Immature natural killer cell (primary cell): ENCODE measurements at places on chromosomes 3 and 15.

- no peak for DNase-seq
Measured at GRCh38 chr3:127304121-127304744, 16.4 kb upstream of the PRR20G start.

DNA sequence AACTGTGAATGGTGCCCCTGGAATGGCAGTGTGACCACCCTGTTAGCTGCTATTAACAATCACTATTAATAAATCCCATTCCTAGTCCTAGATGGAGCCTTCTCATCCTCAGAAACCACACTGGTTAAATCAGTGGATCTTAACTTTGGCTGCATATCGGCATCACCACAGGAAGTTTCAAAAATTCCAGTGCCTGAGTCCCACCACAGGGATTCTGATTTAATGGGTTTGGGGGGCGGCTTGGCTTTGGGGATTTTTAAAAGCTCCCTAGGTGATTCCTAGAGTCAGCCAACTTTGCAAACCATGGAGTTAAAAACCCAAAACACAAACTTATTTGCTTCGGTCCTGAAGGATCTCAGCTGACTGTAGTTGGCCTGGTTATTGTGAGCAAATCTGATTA is 3.1 kb downstream of the FAM107A start:
- DNase-seq, result no peak

GRCh38 chr3:41290306-41290705 is 91.0 kb downstream of the CTNNB1 start:
- no peak for DNase-seq

DNA sequence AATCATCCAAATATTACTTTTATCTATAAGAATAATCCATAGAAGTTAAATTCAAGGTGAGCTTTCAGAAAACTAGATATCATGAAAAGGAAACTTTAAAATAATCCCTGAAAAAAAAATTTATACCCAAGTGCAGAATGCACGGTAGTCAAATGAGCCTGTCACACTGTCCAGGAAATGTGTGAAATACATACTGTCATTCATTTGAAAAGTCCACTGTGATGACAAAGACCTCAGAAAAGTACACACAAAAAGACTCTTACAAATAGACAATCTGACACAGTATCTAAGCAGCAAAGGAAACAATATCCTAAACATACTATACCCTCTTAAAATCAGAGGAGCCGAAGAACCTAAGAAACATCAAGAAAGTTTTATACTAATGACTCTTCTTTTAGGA is 29.7 kb downstream of the SUCLG2 start:
- DNase-seq, result no peak

DNA sequence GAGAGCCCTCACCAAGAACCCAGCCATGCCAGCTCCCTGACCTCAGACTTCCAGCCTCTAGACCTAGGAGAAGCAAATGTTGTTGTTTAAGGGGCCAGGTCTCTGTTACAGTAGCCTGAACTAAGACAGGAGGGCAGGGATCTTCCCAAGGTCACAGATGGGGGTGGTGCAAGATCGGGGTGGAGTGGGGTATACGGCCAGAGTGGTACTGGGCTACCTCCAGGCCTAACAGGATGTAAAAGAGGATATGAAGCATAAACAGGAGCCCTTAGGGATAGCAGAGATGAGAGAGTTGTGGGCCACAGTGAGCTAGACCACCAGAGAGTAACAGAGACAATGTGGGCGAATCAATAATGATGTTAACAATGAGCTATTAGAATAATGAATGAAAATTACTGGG is 82.9 kb downstream of the TOP2B start:
- DNase-seq, result no peak

DNA sequence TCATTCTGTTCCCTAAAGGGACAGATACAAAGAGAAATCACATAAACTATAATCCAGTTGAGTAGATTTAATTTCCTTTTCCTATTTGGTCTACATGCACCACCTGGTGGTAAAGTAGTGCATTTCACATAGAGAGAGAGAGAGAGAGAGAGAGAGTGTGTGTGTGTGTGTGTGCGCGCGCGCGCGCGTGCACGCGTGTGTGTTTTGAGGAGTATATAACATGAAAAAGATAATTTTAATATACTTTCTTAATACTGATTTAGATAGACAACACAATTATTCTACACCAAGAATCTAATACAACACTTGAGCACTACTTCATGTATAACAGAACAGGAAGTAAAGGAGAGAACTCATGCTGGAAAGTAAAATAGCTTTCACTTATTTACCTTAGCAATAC is 1.1 kb upstream of the FGF7 start:
- peak; percentile 57 for DNase-seq

DNA sequence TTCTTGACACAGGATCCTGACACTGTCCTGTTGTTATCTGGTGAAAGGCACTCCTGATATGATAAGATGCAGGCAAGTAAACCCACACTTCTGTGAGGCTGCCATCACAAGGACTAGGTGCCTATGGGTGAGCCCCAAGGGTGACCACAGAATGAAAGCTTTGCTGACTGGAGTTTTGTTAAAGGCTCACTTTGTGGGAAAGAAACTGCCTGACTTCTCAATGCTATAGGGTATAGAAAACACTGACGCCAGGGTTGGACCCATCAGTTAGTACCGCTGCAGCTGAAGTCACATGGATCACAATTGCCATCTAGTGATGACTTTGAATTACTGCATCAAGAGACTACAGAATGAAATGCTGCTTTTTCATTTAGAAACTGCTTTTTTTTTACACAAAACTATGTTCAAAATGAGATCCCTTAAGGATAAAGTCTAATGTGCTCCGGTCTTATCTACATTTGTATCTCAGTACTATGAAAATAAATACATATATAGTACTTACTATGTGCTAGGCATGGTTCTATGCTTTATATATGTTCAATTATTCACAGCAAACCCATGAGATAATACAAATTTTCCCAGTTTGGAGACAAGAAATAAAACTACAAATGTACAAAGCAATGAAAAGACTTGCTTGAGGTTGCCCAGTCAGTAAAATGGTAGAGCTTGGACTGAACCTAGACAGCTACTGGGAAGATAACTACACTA is 64.2 kb upstream of the CMSS1 start:
- DNase-seq, result no peak

DNA sequence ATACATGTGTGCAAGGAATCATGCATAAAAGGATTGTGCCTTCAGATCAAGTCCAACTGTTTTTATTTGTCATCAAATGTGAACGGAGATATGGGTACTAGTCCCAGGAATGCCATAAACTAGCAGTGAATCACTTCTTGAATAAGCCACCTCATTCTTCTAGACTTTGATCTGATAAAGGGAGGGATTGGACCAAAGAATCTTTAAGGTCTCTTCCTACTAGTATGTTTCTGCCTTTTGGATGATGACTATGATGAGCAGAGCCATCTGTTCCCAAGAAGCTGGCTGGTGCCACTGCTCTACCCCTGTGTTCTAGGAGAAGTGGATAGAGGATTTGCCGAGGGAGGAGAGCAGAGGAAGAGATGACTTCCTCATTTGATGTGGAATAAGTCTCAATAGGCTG is 28.8 kb upstream of the UACA start:
- DNase-seq, result no peak

DNA sequence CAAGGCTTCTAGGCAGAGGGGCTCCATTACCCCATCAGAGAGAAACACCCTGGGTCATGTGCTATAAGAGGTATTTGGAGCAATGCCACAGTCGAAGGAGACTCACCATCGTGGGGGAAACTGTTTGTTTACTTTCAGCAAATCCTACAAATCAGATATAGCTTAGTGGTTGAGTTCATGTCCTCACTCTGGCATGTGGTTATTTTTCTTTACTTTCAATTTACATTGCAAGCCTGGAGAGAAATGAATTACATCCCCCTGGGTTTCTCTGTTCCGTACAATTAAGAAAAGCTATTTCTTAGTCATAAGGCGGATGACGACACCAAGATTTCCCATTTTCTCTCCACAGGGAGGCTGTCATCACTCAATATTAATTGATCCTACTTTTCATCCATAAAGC is 36.9 kb downstream of the RFTN1 start:
- DNase-seq, result peak; percentile 51
